ENCODE measurements at places on chromosomes 6 and 20.

GRCh38 chr6:36436466-36436865 lies 6.2 kb downstream of the PXT1 start:
- DNase-seq: no peak

DNA sequence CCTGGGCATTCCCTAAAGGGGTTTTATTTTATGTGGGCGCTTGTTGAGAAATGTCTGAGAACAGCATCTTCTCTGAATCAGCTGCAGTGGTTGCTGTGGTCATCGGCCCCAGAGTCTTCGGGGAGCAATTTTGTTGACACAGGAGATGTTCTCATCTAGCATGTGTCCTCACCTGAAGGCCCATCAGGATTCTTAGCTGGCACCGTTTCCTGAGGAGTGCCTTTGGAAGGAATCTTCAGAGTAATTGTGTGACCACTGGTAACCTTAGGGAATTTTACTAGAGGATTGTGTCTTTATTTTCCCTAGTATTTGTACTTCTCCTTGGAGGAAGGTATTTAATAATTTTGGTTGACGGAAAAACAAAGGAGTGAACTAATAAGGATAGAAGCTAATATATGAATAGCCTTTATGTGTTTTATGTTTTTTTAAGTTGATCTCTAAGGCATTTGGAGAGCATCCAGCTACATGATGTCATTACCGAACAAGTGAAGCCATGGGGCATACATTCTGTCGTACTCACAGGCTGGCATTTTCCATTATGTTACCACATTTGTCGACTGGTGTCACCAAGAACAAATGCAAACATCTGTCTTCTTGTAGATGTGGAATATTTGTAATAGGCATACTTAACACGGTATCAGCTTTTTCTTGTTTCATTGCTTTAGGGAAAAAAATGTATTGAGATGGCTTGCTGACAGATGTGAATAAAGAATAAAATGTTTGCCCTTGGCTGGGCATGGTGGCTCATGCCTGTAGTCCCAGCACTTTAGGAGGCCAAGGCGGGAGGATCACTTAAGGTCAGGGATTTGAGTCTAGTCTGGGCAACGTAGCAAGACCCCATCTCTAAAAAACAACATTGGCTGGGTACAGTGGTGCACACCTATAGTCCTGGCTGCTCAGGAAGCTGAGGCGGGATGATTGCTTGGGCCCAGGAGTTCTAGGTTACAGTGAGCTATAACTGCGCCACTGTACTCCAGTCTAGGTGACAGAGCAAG lies 41.9 kb downstream of the TULP4 start:
- no peak for DNase-seq

DNA sequence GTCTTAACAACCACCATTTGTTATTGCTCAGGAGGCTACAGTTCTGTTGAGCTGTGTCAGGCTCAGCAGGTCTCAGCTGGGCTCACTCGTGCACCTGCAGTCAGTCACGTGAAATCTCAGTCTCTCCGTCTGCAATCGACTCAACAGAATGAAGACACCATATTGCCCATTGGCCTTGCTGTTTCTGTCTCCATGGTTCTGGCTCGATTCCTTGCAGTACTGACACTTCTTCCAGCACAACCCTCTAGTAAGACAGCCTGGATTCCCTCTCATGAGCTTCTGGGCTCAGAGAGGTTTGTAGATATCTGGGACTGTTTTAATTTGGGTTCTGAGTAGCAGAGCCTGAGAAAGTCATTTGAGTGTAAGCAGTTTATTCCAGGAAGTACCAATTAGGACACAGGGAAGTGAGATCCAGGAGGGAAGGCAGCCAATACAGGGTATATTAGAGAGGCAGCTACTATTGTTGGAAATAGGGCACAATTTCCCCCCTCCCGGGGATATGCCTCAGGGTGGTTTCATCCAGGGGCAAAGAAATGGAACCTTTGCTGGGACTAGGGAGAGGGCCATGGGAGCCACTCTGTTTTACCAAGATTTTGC lies 87.4 kb upstream of the RALGAPA2 start:
- no peak for DNase-seq

- no peak for DNase-seq
Observed at GRCh38 chr6:161141173-161141572, 132.7 kb downstream of the AGPAT4 start.

GRCh38 chr6:117078624-117079023 lies 186.7 kb upstream of the VGLL2 start:
- DNase-seq: no peak

GRCh38 chr20:10077081-10077471 lies 42.3 kb downstream of the ANKEF1 start:
- DNase-seq: no peak

Measured in stimulated activated CD8-positive, alpha-beta memory T cell treated with anti-CD3 and anti-CD28 coated beads, Interleukin-7, amount 100 ng/mL, for 1 hour (primary cell).